Activated CD8-positive, alpha-beta T cell treated with anti-CD3 and anti-CD28 coated beads for 36 hours (primary cell): ENCODE measurements at places on chromosomes 3 and 15. TPM values are rescaled to one million over a fixed set of nuclear protein-coding genes. Genes with fewer than 3 reads are reported as not detected.
A peak's percentile ranks its signal among the peaks of the same experiment; 100 is the strongest.

The GOLGA6B gene
- total RNA-seq = not detected

The PLA2G4E gene
- total RNA-seq = not detected

The RAMAC gene
- 18.2 TPM for total RNA-seq

The WDR6 gene
- 111 TPM for total RNA-seq

The GCNT3 gene
- total RNA-seq = not detected

GRCh38 chr3:81823882-81824395 is 62.5 kb upstream of the GBE1 start:
- no peak overlapping the region for H3K27ac ChIP-seq
- no peaks in the 10 kb centered on the region for H3K4me1 ChIP-seq
- no peak for DNase-seq
- H3K36me3 ChIP-seq = no peaks in the 10 kb centered on the region
- no peaks in the 10 kb centered on the region for H3K27me3 ChIP-seq

- no peak for DNase-seq
- H3K4me1 ChIP-seq = no peaks in the 10 kb centered on the region
- H3K27me3 ChIP-seq = peaks cover 10% of the 10 kb centered on the region
- no peak overlapping the region for H3K4me3 ChIP-seq
- H3K27ac ChIP-seq = no peak overlapping the region
- no peaks in the 10 kb centered on the region for H3K36me3 ChIP-seq
Observed at GRCh38 chr15:71393383-71393782, 278.1 kb downstream of the THSD4 start.

DNA sequence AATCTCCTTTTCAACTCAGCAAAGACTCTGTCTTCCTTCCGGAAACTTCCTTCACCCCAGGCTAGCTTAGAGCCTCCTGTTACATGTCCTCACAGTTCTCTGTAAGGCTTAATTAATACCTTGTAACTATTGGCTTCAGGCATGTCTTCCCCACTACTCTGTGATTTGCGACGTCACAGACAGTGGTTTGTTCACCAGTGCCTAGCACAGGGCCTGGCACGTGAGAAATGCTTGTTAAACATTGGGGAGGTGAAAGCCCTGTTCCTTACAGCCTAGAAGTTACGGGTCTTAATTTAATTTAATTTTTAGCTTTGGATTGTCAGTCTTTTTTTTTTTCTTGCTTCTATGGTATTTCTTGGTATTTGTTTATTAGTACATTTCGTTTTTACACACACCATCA is 36.4 kb upstream of the CACNA2D3 start:
- H3K4me3 ChIP-seq = no peak overlapping the region
- H3K27me3 ChIP-seq = peaks cover 21% of the 10 kb centered on the region
- H3K36me3 ChIP-seq = no peaks in the 10 kb centered on the region
- H3K27ac ChIP-seq = no peak overlapping the region
- DNase-seq = no peak

GRCh38 chr15:70197945-70198361 is 100.2 kb upstream of the TLE3 start:
- DNase-seq = no peak
- H3K36me3 ChIP-seq = no peaks in the 10 kb centered on the region
- no peak overlapping the region for H3K4me3 ChIP-seq
- no peaks in the 10 kb centered on the region for H3K27me3 ChIP-seq

GRCh38 chr3:11162401-11163345 is 8.4 kb downstream of the HRH1 start:
- H3K4me1 ChIP-seq = no peaks in the 10 kb centered on the region
- H3K36me3 ChIP-seq = no peaks in the 10 kb centered on the region
- H3K27ac ChIP-seq = no peak overlapping the region
- no peak overlapping the region for H3K4me3 ChIP-seq
- H3K27me3 ChIP-seq = peaks cover 5% of the 10 kb centered on the region
- no peak for DNase-seq

GRCh38 chr3:53134631-53135232 is 4.5 kb upstream of the RFT1 start:
- peaks cover 1% of the 10 kb centered on the region for H3K36me3 ChIP-seq
- H3K4me3 ChIP-seq = no peak overlapping the region
- H3K27ac ChIP-seq = no peak overlapping the region
- peak; percentile 80 for DNase-seq
- no peaks in the 10 kb centered on the region for H3K27me3 ChIP-seq

DNA sequence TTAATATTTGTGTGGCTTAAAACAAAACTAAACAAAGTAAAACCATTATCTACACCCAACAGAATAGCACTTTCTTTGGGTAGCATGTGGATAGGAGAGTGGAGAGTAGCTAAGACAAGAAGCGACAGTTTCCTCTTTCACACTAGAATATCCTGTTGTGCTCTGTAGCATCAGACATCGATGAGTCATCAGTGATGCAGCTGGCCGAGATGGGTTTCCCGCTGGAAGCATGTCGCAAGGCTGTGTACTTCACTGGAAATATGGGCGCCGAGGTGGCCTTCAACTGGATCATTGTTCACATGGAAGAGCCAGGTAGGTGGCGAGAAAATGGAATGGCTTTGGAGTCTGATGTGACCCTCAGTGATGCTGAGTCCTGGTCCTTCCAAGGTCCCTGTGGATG is 108.1 kb downstream of the USP13 start:
- H3K27ac ChIP-seq = no peak overlapping the region
- no peak overlapping the region for H3K4me3 ChIP-seq
- H3K4me1 ChIP-seq = no peaks in the 10 kb centered on the region
- DNase-seq = no peak
- no peaks in the 10 kb centered on the region for H3K27me3 ChIP-seq

- H3K4me1 ChIP-seq = peaks cover 6% of the 10 kb centered on the region
- peaks cover 12% of the 10 kb centered on the region for H3K36me3 ChIP-seq
- H3K27ac ChIP-seq = no peak overlapping the region
- no peak for DNase-seq
Observed at GRCh38 chr3:196524527-196524926, 9.4 kb upstream of the SMCO1 start.

- no peaks in the 10 kb centered on the region for H3K4me1 ChIP-seq
- H3K36me3 ChIP-seq = no peaks in the 10 kb centered on the region
- no peak overlapping the region for H3K4me3 ChIP-seq
Observed at GRCh38 chr3:175913286-175913685, 1054.2 kb downstream of the NAALADL2 start.

DNA sequence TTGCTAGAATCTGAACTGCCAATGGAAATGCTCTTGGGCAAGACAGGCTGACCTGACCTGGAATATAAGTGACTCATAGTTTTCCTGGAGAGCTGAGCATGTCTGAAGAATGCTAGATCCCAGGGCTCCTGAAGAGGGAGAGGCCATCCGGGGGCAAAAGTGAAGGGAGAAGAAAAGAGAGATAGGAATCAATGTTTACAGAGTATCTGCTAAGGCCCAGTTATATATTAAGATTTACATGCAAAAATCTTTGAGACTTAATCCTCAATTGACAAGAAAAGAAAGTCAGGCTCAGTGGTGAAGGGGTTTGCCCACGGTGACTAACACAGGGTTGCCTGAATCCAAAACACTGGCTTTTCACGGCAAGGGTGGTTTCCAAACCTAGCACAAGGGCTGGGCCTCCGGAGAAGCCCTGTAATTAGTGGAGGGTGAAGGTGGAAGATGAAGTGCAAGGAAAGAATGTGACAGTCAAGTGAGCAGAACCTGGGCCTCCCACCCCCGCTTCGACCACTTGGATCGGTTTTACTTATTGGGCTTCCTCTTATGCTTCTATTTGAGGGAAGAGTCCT is 91.7 kb upstream of the FGF12 start:
- no peak overlapping the region for H3K4me3 ChIP-seq
- H3K4me1 ChIP-seq = peaks cover 22% of the 10 kb centered on the region
- peak; percentile 64 for DNase-seq
- H3K27me3 ChIP-seq = no peaks in the 10 kb centered on the region
- no peaks in the 10 kb centered on the region for H3K36me3 ChIP-seq
- peak overlapping the region; percentile 53 for H3K27ac ChIP-seq

DNA sequence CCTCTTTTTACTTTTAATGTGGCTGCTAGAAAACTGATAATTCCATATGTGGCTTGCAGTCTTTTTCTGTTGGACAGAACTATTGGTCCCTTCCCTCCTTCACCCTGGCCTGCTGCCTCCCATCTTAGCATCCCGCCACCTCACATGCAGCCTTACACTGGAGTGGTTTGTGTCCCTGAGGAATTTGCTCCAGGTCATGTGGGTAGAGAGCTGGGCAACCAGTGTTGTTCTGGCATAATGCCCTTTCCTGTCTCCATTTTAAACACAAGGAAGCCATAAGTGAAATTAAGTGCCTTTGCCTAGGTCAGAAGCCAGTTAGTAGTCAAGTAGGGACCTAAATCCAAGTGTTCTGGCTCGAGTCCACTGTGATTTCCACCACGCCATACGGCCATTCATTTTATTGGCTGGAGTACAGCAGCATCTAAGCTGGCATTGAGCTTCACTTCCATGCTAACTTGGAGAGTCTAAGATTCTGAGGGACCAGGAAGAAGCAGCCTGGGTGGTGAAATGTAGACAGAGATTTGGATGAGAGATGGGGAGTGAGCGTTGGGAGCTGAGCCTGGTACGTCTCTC is 46.0 kb upstream of the PLXNA1 start:
- no peaks in the 10 kb centered on the region for H3K27me3 ChIP-seq
- no peak overlapping the region for H3K4me3 ChIP-seq
- H3K27ac ChIP-seq = no peak overlapping the region
- no peaks in the 10 kb centered on the region for H3K4me1 ChIP-seq

DNA sequence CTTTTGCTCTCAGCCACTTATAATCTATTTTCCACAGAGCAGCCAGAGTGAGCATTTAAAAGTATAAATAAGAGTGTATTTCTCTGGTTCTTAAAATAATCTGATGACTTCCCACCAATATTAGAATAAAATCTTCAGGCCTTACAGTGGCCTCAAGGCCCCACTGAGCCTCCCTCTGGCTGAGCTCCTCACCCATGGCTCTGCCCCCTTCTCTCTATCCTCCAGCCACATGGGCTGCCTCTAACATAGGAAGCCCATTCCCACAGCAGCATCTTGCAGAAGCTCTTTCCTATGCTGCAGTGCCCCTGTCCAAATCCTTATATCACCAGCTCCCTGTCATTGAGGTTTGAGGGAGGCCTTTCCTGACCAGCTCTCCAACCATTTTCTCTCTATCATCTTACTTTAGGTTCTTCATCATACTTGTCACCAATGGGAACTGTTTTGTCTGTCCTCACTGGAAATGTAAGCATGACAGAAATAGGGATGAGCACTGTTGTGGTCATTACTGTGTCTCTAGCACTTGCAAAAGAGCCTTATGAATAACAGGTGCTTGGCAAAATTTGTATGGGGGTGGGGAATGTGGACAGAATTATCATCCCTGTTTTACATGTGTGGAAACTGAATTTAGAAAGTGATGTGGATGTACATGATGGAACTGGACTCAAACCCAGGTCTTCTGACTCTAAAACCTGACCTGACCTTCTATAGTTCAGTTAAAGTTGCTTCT is 250.6 kb downstream of the NR1D2 start:
- no peak for DNase-seq
- no peak overlapping the region for H3K4me3 ChIP-seq
- H3K4me1 ChIP-seq = no peaks in the 10 kb centered on the region
- H3K36me3 ChIP-seq = no peaks in the 10 kb centered on the region
- no peaks in the 10 kb centered on the region for H3K27me3 ChIP-seq
- H3K27ac ChIP-seq = no peak overlapping the region

- no peak for DNase-seq
- peaks cover 14% of the 10 kb centered on the region for H3K4me1 ChIP-seq
- H3K4me3 ChIP-seq = no peak overlapping the region
- H3K27me3 ChIP-seq = no peaks in the 10 kb centered on the region
Observed at GRCh38 chr3:31075471-31075870, 181.0 kb upstream of the GADL1 start.

DNA sequence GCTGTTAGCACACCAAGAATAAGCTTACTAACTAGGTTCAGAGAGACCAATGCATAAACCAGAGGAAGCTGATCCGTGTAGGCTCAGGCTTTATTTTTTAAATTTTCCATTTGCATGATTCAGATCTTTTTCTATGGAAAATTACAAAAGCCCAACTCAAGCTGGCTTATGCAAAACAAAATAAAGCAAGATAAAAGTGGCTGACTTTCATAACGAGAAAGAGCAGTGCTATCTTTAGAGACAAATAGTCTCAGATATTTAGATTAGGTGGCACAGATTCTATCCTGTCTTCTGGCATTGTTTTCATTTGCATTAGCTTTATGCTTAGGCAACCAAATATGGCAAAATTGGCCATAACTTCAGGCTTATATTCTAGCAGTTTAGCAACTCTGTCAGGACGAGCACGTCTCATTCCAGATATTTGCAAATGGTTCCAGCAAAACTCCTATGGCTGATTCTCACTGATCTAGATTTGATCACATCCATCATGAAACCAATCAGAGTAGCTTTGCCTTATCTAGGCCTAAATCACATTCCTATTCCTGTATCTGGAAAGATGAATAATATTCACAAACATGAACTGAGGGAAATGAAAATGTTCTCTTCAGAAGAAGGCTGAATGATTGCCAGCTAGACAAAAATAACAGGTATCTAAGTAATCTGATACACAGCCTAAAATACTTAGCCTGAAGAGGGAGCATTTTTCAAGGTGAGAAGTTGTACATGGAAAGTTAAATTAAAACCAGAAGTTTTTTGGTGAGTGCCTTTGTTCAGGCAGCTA is 216.4 kb upstream of the DPPA4 start:
- H3K36me3 ChIP-seq = no peaks in the 10 kb centered on the region
- no peak overlapping the region for H3K27ac ChIP-seq
- peaks cover 2% of the 10 kb centered on the region for H3K27me3 ChIP-seq
- H3K4me1 ChIP-seq = peaks cover 2% of the 10 kb centered on the region

DNA sequence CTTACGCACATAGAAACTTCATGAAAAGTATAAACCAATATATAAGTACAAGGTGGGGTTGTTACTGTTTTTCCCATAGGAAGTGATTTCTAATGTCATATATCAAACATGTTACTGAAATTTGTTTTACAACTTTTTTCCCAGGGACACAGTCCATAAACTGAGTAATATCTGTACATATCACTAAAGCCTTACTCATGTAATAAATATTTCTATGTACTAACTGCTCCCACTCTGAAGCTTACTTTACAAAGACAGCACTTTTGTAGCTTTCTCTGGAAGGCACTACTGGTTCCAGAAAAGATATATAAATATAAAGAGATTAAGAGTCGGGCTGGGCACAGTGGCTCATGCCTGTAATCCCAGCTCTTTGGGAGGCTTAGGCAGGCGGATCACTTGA is 91.7 kb downstream of the MYO5A start:
- H3K4me3 ChIP-seq = no peak overlapping the region
- no peak for DNase-seq
- no peak overlapping the region for H3K27ac ChIP-seq
- no peaks in the 10 kb centered on the region for H3K27me3 ChIP-seq
- no peaks in the 10 kb centered on the region for H3K36me3 ChIP-seq

DNA sequence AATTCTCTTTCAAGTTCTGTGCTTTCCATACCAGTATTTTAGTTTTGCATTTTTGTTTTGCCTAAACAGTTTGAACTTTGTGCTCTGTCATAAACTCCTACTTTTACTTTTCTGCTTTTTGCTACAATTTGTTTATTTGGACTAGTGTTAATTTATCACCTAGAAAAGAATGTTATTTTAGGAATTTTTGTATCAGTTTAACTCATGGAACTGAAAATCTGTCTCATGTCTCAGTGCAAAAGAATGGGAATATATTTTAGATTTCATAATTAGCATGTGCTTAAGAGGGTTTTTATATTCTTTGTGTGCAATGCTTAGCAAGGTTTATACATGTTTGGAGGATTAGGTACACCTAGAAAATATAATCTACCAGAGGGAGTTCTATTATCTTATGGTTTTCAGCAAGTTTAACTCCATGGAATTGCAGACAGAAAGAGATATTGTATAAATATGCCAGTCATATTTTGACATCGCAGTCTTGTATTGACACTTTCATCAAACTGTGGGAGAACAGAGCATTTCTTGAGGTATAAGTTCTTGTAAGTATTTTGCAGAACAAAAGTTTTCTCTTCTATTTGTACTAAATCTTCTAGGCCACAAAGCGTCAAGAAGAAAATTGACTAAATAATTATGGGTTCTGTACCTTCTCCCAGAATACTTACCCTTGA is 409.9 kb downstream of the RBMS3 start:
- H3K27ac ChIP-seq = no peak overlapping the region
- DNase-seq = no peak
- H3K36me3 ChIP-seq = no peaks in the 10 kb centered on the region
- H3K27me3 ChIP-seq = peaks cover 7% of the 10 kb centered on the region
- peaks cover 11% of the 10 kb centered on the region for H3K4me1 ChIP-seq
